WERI-Rb-1 (cell line): ENCODE measurements at places on chromosomes 2 and 18.

- peak; percentile 78 for DNase-seq
These were observed 47.3 kb downstream of the C2orf42 start for GRCh38 chr2:70143314-70144150.

- no peak for DNase-seq
These were observed at the start of gene TEX44 for GRCh38 chr2:231592636-231593145. TEX44 (plus strand) TSS chr2:231592864; CDS start chr2:231592952, 88 bp downstream.

GRCh38 chr18:32261003-32261402, 71.2 kb downstream of the MEP1B start:
- DNase-seq: no peak

DNA sequence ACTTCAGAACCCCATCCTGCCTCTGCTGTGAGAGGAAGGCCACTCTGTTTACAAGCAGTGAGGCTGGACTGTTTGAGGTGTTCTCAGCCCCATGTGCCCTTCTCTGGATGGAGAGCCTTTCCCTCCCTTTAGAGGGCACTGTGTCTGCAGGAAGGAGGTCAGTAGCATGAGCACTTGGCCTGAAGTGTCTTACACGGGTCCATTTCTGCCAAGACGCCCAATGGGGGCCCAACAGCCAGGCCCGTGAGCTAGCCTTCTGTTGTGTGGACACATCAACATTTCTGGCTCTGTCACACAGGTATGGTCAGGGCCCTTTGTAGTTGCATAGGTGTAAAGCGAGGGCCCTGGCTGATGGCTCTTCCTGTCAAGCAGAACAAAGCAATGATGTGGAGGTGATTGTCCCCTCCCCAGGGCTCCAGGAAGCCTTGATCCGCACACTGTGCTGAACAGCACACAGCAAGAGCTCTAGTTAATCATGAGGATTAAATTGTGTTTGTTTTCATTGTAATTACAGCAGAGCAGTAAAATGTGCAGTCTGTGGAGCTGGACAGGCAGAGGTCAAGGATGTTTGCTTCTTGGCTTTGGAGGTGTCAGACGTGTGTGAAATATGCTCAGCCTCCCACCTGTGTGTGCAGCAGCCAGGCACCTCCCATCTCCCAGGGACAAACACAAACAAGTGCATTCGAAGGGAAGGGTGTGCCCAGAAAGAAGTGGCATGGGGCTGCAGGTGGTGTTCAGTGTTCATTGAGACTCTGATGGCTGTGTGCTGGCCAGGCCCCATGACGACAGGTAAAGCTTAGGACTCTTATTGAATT, 132.1 kb downstream of the SH3RF3 start:
- DNase-seq: peak; percentile 74

GRCh38 chr18:8969639-8970390, 132.7 kb upstream of the NDUFV2 start:
- DNase-seq: no peak

GRCh38 chr2:57906152-57906732, 140.4 kb upstream of the VRK2 start:
- DNase-seq: no peak

- no peak for DNase-seq
These were observed 99.8 kb downstream of the EN1 start for GRCh38 chr2:118747637-118748036.

DNA sequence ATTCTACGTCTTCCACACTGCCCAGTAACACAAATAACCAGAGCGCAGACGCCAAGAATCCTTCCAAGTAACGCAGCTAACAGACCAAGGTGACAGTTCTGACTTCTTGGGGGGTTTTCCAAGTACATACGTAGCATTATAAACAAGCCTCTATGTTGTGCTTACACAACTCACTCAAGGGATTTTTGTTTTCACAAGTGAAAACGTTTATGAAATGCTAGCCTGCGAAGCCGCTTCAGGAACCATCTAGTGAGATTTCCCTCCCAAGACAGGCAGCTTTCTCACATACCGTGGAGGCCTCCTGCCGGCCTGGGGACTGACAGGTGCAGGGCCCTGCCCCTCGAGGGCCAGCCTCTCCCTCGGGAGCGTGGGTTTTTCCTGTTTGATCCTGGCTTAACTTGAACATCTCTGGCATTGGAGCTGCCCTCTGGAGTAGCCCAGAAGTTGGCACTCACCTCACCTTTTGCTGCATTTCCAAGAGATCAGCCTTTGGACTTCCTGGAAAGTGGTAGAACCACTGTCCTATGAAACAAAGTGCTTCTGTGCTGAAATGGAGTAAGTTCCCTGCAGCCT, 151.1 kb downstream of the MBP start:
- DNase-seq: no peak

GRCh38 chr2:148614322-148615049, 30.1 kb upstream of the EPC2 start:
- DNase-seq: no peak

- DNase-seq: no peak
These were observed 21.6 kb downstream of the MROH2A start for GRCh38 chr2:233799716-233800115.

DNA sequence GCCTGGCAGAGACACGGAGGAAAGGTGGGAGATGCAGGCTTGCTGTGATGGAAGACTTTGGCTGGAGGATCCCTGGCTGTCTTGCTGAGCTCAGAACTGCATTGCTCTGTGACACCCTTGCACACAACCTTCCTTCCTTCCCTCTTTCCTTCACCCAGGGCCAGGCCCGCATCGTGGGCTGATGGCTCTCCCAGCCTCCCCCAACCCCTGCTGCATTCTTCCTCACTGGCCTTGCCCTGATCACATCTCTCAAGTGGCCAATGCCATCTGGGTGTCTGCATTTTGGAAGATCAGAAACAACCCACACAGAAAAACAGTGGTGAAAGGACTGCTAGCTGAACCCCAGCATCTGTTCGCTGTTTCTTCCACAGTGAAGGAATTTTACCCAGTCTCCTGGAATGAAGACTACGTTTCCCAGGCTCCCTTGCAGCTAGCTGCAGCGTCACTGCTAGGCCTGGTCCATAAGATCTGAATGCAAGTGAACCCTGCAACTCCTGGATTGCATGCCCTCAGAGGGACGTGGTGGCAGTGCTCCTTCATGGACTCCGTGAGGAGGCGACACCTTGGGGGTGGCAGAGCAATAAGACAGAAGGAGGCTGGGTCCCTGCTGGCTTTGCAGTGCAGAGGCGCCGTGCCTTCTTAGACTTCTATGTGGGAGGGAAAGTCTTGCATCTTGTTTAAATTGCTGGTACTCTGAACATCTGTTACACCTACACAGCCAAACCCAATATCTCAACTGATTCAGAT, 78.9 kb upstream of the YWHAQ start:
- no peak for DNase-seq

DNA sequence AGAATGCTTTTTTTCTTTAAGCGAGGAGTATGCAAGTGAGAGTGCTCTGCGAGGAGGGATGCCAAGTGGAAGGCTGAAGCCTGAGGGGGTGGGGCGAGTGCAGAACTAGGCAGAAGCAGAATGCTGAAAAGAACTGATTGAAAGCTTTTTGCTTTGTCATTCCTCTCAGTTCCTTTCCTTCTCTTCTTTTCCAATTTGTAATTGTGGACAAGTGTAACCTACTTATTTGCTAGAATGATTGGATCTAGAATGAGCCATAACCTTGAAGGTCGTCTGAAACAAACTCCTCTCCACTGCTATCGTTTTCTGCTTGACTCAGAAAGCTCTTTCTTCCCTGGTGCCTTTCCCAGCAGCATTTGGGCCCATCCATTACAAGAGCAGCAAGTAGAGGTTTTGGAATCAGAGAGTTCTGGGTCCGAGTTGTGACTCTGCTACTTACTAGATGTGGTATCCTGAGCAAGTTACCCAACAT, 115.3 kb downstream of the METTL8 start:
- DNase-seq: no peak

DNA sequence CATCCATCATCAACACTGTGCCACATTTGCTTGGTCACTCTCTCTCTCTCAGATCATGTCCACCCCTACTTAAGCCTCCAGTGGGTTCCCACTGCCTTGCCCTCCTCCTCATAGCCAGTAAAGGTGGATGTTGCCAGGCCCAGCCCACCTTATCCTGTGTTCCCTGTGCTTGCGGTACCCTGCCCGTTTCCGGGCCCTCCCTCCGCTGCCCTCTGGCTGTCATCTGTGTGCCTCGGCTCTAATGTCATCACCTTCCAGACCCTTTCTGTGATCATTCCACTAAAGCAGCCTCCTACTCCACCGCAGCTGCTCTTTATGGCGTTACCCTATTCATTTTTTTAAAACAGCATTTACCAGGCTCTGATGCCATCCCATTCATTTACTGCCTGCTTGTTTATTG, 305.7 kb upstream of the SKOR2 start:
- peak; percentile 26 for DNase-seq

- no peak for DNase-seq
These were observed 83.4 kb upstream of the RTN4 start for GRCh38 chr2:55133467-55134315.

DNA sequence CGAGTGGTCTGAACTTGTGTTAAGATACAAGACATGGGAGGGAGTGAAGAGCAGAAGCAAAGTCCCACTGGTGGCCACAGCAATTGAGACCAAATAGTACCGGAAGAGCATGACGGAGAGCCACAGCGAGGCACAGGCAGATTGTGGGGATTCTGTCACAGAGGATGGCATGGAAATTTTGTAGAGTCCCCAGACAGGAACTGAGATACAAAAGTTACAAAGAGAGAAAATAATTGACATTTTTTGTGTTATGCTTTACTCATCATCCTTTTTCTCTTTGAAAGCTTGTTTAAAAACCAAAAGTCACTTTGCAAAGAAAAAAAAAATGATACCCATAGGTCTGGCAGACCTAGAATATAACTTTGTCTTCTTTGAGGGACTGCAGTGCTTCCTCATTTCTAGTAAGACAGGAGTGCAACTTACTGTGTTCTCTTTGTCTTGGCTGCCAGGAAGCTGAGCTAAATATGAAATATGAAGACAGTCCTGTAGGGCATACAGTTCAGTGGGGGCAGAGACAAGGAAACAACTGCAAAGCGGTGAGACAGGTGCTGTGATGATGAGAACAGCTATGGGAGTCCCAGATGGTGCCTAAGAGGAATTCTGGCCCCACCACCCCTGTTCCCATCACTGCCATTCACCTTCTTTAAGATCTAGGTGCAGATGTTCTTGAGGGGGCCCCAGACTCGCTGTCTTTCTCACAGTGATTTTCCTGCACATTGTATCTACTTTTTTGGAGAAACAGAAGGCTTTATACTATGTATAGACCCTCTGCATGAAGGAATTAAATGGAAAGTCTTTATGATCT, 5.2 kb downstream of the ARHGAP25 start:
- no peak for DNase-seq
